ENCODE measurements at places on chromosomes 6 and 20.

DNA sequence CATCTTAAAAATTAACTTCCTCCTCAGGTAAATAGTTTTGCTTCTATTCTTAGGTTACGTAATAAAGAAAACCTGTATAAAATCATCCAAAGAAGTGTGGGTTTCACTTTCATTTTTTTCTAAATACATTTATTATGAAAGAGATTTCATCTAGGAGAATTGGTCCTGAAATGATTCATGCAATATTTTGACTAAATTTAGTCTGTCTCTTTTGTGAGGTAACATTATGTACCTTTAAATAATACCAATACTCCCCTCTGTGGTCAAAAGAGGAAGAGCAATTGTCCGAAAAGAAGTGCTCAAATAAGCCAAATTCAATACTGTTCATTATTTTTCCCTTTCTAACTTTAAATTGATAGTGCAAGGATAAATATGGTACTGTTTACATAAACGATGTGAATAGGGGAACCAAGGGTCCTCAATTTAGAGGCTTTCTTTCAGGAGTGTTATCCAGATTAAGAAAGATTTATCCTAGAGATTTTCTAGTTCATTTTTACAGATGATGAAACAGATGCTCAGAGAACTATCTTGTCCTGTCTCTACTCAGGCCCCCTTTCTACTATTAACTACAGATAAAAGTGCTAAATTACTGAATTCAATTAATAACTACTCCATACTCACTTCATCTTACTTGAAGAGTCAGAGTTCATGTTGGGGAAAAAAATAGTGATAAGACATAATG, 26.2 kb downstream of the CYP39A1 start:
- no peak for DNase-seq

DNA sequence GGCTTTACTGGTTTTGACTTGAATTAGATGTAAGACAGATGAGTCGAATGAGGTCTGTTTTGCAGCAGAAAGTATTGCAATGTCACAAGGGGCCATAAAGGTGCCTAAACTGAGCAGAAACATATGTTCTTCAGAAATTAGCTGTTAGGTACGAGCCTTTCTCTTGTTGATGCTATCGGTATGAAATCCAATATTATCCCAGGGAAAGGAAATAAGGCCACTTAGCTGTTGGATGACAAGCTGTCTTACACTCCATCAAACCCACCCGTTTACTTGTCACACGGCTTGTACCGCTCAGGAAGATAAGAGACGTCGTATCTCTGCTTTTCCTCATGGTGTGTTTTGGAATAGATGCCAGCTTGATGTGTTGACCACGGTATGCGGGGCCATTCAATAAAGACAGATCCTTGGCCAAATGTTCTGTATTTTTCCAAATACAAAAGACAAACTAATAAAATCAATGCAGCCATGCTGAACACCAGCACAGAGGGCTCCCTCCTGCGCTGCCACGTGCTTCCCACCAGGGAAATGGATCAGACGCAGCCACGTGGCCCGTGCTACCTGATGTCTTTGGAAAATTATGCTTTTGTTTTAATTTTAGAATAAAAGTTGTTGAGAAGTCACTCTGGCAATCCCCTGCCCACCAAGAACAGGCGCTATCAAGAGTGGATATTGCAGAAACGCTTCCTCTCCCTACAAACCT, 255.9 kb upstream of the SULF2 start:
- peak; percentile 68 for DNase-seq

- no peak for DNase-seq
Measured at GRCh38 chr6:55260181-55260580, 67.1 kb upstream of the GFRAL start.

DNA sequence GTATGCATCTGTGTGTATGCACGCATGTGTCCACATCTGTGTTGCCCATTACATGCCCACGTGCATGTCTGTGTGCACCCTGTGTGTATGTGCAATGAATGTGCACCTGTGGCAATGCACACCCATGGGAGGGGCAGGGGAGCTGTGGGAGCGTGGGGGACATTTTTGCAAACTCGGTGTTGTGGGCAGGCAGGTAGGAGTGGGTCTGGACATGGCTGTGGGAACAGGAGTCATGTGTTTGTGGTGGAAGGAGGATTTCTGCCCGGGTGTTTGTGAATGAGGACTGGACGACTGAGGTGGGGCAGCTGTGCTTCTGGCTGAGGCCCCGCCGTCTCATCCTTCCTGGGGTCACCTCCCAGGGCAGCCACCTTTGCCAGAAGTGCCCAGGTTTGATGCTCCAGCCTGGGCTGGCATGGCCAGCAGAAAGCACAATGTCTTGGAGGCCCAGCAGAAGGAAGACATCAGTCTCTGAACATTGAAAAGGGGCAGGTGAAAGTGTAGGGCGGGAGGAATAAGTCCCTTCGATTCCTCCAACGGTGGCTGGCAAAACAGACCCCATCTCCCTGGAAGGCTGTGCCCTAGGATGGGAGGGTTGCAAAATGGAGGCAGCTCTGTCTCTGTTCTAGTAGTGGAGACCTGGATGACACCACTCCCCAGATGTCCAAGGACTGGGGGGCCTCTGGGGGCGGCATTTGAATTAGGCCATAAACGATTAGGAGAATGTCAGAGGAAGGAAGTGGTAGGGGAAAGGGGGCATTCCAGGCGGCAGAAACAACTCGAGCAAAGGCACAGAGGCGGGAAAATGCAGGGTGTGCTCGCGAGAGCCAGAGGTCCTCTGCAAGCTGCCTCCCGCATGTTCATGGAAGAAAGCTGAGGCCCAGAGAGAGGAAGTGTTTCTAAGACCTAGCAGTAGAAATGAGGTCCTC, 19.1 kb upstream of the ARMC12 start:
- DNase-seq, result no peak

DNA sequence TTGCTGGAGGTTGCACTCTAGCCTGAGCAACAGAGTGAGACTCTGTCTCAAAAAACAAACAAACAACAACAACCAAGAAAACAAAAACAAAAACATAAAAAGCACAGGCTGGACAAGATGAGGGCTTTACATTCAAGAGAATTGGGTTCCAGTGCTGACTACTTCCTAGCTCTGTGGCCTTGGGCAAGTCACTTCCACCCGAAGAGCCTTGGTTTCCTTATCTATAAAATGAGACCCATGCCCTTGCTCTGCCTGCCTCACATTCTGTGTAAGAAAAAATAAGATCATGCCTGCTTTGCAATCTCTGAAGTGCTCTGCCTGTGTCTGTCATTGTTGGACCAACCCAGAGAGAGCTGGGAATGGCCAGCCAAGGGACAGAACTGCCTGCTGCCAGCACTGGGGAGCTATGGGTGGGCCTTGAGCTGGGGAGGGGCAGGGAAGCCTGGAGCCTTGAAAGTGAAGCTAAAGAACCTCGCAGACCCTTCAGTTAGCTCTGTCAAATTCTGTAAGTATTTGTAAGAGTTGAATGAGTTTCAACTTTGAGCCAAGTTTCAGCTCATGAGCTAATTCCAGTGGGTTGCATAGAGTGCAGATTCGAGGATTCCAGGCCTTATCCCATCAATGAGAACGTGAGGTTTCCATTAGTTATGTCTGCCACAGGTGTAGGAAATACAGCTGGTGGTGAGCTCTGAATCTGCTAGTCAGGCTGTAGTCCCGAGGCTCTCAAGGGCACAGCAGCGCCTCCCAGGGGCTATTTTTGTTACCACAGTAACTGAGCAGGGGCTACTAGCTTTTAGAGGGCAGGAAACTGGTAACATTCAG, 93.2 kb downstream of the DLGAP4 start:
- peak; percentile 75 for DNase-seq

DNA sequence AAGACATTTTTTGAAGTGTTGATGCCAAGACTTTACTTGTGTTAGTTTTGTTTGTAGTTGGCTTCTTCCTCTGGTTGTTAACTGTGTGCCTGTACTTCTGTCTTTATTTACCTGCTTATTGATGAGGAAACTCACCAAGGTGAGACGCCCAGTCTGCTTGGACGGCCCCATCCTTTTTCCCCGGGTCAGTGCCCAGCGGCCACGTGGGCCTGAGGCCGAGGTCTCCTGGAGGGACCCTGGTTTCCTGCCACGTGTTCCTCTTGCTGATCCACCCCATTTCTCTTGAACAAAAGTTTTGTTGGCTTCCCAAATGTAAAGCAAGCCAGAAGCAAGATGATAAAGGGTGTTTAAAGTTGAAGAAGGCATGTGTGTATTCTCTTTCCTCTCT, 24.8 kb downstream of the DUSP22 start:
- no peak for DNase-seq

Data from BE2C (cell line).